ENCODE measurements at places on chromosomes 5 and 9. TPM values are rescaled to one million over a fixed set of nuclear protein-coding genes. Genes with fewer than 3 reads are reported as not detected.

- H3K27me3 ChIP-seq: no peaks in the 10 kb centered on the region
- peaks cover 4% of the 10 kb centered on the region for H3K4me1 ChIP-seq
- no peaks in the 10 kb centered on the region for H3K36me3 ChIP-seq
- H3K27ac ChIP-seq: no peak overlapping the region
- no peak for DNase-seq
Measured at GRCh38 chr9:38671748-38672147, 48.2 kb downstream of the FAM240B start.

- no peaks in the 10 kb centered on the region for H3K27me3 ChIP-seq
- no peak overlapping the region for H3K27ac ChIP-seq
- no peak for DNase-seq
- no peak overlapping the region for H3K4me3 ChIP-seq
- H3K4me1 ChIP-seq: no peaks in the 10 kb centered on the region
- no peaks in the 10 kb centered on the region for H3K36me3 ChIP-seq
Measured at GRCh38 chr9:114924327-114924726, 6.1 kb downstream of the TNFSF8 start.

TMC1 gene
- total RNA-seq: not detected

GRCh38 chr5:150486402-150487198 is 21.3 kb upstream of the NDST1 start:
- peaks cover 47% of the 10 kb centered on the region for H3K4me1 ChIP-seq
- H3K27ac ChIP-seq: peak overlapping the region; percentile 91
- peaks cover under 1% of the 10 kb centered on the region for H3K36me3 ChIP-seq
- H3K27me3 ChIP-seq: no peaks in the 10 kb centered on the region
- H3K4me3 ChIP-seq: peak overlapping the region; percentile 86
- peak; percentile 87 for DNase-seq

GRCh38 chr5:10648806-10649665 is 85.2 kb downstream of the ANKRD33B start:
- no peaks in the 10 kb centered on the region for H3K27me3 ChIP-seq
- no peaks in the 10 kb centered on the region for H3K36me3 ChIP-seq
- no peak overlapping the region for H3K4me3 ChIP-seq
- no peak for DNase-seq

GRXCR2 gene
- not detected for total RNA-seq

CD274 gene
- total RNA-seq: 25.9 TPM

RNF145 gene
- 220 TPM for total RNA-seq

DNA sequence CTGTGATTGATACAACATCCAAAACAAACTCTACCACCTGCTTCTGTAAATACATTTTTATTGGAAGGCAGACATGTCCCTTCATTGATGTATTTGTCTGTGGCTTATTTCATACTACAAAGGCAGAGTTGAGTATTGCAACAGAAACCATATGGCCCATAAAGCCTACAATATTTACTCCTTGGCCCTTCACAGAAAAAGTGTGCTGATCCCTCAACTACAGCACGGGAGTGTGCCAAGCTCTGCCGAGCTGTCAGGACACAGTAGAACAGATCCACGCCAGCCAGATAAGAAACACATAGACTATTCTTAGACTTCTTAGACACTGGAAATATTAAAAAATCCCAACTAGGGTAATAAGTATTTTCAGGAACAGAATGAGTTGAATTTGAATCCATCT is 13.2 kb downstream of the TICAM2 start:
- no peaks in the 10 kb centered on the region for H3K36me3 ChIP-seq
- no peak for DNase-seq
- H3K4me1 ChIP-seq: no peaks in the 10 kb centered on the region
- no peak overlapping the region for H3K27ac ChIP-seq
- H3K4me3 ChIP-seq: no peak overlapping the region

CATSPER3 gene
- 0.87 TPM for total RNA-seq

DNA sequence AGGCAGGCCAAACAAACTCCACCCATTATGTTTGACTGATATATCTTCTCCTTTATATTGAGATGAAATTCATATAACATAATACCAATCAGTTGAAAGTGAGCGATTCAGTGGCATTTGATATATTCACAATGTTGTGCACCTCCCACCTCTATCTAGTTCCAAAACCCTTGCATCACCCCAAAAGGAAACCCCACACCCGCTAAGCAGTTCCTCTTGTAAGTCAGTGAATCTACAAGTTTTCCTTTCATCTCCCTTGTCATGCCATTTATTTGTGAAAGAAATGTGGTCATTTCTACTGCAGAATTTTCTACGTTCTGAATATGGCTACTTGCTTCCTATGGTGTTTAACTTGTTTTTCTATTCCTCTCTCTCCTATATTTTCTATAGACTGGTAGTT is 99.4 kb upstream of the PTPN3 start:
- no peaks in the 10 kb centered on the region for H3K36me3 ChIP-seq
- no peak overlapping the region for H3K4me3 ChIP-seq
- DNase-seq: no peak
- H3K4me1 ChIP-seq: no peaks in the 10 kb centered on the region
- no peaks in the 10 kb centered on the region for H3K27me3 ChIP-seq

CSF1R gene
- total RNA-seq: 48.7 TPM

DNA sequence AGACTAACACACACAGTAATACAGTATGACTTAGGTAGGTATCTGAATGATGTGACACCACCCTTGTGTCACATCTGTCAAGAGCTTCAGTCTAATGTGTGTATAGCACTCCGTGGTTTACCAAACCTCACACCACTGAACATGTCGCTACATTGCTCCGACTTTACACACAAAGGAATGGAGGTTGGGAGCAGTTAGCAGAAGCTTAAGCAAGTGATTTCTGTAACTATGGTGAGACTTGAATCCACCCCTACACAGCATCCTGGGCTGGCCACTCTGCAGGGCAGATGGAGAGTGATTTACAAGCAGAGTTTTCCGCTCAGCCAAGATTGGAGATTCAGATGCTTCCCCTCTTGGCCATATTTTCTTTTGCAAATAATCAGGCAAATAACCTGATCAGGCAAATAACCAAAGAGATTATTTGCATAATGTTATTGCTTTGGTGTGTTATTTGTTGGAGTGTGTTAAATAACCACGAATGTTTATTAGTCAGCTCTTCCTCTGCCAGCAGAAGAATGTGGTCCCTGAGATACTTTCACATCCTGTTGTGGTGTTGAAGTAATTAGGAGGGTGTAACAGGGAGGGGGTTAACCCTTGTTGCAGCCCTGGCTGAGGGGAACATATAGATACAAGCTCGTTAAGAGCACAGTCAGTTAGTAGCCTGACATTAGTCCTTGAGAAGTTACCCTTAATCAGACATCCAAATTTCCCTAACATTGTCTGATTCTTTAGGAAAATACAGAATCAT is 92.8 kb downstream of the SNX18 start:
- no peak for DNase-seq
- H3K27ac ChIP-seq: no peak overlapping the region
- H3K27me3 ChIP-seq: no peaks in the 10 kb centered on the region
- H3K36me3 ChIP-seq: no peaks in the 10 kb centered on the region

DNA sequence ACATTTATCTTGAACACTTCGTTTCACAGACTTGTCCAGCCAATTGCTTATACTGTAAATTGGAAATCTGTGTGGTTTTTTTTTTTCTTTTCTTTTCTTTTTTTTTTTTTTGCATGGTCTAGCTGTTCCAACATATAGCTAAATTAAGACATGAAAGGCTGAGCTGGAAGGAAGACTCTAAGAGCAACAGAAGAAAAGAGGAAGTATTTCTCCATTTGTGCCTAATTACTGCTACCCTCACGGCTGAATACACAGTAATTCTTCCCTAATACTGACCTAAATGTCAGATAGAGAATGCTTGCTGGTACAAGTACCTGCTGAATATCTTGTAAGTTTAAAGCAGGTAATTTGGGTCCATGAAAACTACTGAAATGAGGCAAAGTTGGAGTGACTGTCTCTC is 11.0 kb upstream of the HAPLN1 start:
- H3K4me3 ChIP-seq: no peak overlapping the region
- H3K36me3 ChIP-seq: no peaks in the 10 kb centered on the region

DNA sequence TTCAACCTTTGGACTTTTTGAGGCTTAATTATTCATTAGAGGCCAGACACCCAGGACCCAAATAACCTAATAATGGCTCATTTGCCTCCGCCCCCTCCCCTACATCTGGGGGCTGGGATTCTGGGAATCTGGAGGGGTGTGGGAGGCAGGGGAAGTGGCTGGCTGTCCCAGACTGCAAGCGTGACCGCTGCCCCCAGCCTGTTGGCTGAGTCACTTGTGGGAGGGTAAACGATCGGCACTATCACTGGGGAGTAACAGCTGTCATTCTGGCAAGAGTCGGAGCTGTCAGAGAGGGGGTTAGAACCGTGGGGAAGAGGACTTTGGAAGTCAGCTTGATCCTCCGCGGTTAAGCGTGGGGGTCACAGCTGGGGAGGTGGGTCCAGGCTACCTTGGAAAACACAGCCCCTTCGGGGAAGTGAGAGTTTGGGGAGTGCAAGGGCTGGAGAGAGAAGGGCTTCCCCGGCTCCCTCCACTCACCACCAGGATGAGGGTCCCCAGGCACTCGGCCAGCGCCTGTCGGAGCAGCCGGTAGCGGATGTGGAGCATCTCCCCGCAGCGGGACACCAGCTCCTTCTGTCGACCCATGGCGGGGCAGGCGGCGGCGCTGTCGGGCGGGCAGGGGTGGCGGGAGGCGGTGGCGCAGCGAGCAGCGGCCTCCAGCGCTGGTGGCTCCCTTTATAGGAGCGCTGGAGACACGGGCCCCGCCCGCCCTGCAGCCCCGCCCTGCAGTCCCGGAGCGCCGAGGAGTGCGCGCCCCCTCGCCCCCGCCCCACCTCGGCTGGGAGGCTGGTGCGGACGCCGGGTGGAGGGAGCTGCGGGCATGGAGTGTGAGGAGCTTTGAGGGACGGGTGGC is at the start of gene AQP3:
Gene AQP3, minus strand, starts transcription at position 648 of the 853 bp plus-strand sequence. Its CDS starts 63 bp downstream, at position 585.
- peak; percentile 91 for DNase-seq
- H3K4me1 ChIP-seq: peaks cover 18% of the 10 kb centered on the region
- H3K27ac ChIP-seq: peak within 1 kb of the TSS; percentile 83

OTP gene
- total RNA-seq: not detected

- DNase-seq: no peak
- no peak overlapping the region for H3K4me3 ChIP-seq
- H3K36me3 ChIP-seq: no peaks in the 10 kb centered on the region
- no peaks in the 10 kb centered on the region for H3K27me3 ChIP-seq
- no peak overlapping the region for H3K27ac ChIP-seq
Measured at GRCh38 chr5:10673017-10673389, 88.0 kb downstream of the DAP start.

GRCh38 chr5:71767661-71768060 is 48.6 kb downstream of the CARTPT start:
- H3K27me3 ChIP-seq: no peaks in the 10 kb centered on the region
- no peak for DNase-seq
- no peak overlapping the region for H3K27ac ChIP-seq
- H3K4me3 ChIP-seq: no peak overlapping the region
- H3K4me1 ChIP-seq: no peaks in the 10 kb centered on the region

TMEM252 gene
- total RNA-seq: not detected

PDGFRB gene
- 120 TPM for total RNA-seq

Measured in upper lobe of right lung (tissue), 1 donor.